D341Med (cell line): ENCODE measurements at places on chromosomes 6 and 20.

- DNase-seq = no peak
Measured at GRCh38 chr6:63014290-63014689, 197.0 kb upstream of the FKBP1C start.

GRCh38 chr6:131966443-131966842, 15.3 kb upstream of the CCN2 start:
- DNase-seq = no peak

DNA sequence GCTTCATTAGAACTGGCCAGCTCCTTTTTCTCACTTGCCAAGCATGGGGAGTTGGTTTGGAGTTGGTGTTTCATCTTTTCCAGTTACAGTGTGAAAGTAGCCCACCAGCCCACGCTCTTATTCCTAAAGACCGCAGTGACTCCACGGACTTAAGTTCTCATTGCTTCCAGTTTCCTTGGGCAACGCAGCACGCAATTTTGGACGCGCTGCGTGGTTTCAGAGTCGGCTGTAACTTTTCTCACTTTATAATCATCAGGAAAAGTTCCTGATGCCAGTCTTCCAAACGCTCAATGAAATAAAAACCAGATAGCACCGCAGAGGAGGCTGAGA, 381 bp upstream of the PEX7 start:
- no peak for DNase-seq

GRCh38 chr6:39173270-39173669, 56.0 kb downstream of the KCNK5 start:
- DNase-seq = no peak
